ENCODE measurements at places on chromosomes 6 and 20.

DNA sequence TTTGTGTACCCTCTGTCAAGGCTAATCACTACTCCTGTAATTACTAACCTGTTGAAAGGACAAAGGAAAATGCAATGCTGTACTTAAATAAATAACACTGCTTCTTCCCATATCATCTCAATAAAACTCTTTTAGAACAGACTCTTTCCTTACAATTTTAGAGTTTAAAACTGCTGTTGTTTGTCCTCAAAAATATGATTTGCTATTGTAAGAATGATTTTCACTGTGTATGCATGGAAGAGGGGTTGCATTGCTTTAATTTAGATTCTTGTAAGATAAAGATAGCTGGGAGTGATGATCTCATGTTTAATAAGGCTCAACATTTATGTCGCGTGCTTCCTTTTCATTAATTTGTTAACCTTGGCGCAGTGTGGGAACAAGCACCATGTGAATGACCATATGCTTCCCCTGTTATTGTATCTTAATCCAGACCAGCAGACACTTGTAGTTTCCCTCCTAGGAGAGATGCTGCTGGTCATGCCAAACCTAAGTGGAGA lies 89.8 kb upstream of the ATXN1 start:
- DNase-seq, result no peak
- H3K27ac ChIP-seq, result no peak overlapping the region
- no peak overlapping the region for H3K4me3 ChIP-seq
- H3K36me3 ChIP-seq, result no peaks in the 10 kb centered on the region
- H3K4me1 ChIP-seq, result no peaks in the 10 kb centered on the region

DNA sequence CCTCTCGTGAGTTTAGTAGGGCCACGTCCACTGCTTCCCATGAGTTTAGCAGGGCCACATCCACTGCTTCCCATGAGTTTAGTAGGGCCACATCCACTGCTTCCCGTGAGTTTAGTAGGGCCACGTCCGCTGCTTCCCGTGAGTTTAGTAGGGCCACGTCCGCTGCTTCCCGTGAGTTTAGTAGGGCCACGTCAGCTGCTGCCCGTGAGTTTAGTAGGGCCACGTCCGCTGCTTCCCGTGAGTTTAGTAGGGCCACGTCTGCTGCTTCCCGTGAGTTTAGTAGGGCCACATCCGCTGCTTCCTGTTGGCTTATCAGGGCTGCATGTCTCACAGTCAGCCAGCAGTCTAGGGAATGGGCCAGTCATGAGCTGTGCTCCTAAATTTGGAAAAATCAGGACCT lies 113.7 kb upstream of the QKI start:
- no peaks in the 10 kb centered on the region for H3K27me3 ChIP-seq
- no peak overlapping the region for H3K27ac ChIP-seq

DNA sequence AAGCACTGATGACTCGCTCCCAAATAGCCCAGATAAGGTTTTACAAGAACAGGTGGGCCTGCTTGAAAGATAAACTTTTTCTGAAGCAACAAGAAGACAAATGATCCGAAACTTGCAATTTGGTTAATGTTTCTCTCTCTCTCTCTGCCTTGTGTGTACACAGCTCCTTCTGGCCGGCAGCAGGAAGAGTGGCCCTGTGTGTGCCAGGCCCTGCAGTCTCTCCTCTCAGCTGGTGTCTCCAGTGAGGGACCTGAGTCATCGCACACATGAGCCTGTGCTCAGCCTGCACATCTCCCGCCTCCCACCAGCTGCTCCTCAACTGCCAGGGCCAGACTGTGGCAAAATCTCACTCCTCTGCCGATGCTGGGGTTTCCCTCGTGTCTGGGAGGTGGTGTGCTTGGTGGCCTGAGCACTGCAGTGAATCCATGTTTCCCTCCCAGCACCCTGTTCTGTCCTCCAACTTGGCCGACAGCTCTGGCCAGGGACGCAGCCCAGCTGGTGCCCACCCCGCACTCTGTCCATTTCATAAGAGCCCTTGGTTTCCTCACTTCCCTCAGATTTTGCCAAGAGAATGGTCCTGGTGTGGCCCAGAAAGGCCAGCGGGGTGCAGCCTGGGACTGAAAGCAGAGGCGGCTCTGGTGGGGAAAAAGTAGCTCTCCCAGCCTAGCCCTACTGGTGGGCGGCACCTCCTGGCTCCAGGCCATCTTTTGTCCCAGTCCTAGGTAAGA lies 49.4 kb downstream of the ERMARD start:
- no peak overlapping the region for H3K4me3 ChIP-seq
- peaks cover 20% of the 10 kb centered on the region for H3K4me1 ChIP-seq
- no peak overlapping the region for H3K27ac ChIP-seq
- no peaks in the 10 kb centered on the region for H3K36me3 ChIP-seq
- no peaks in the 10 kb centered on the region for H3K27me3 ChIP-seq
- peak; percentile 70 for DNase-seq

DNA sequence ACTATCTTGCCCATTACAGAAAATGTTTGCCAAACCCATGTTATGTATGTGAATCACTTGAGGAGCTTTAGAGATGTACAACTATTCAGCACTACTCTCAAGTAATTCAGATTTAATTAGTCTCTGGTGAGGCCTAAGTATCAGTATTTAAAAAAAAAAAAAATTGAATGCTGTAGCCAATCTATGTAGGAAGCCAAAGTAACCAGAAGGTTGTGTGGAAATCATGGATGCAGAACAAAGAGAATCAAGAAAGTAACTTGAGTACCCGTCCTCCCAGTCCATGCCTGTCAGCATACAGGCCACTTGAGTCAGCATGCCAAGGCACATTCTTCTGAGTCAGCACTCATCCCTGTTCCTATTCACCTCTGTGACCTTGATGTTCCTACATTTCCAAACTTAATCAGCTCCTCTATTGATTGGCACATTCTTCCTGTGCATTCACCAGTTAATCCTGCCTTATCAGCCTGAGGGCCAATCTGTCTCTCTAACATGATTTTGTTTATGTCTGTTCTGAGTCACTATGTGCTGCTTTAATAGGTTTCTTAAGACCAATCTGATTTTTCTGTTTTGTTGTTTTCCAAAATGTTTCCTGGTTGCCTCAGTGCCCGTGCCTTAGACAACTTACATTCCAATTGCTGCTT lies 165.6 kb downstream of the KCNQ5 start:
- no peaks in the 10 kb centered on the region for H3K4me1 ChIP-seq
- H3K4me3 ChIP-seq, result no peak overlapping the region
- no peaks in the 10 kb centered on the region for H3K27me3 ChIP-seq
- no peak for DNase-seq
- H3K36me3 ChIP-seq, result no peaks in the 10 kb centered on the region

GRCh38 chr6:109872968-109873545 lies 105.1 kb upstream of the GPR6 start:
- no peaks in the 10 kb centered on the region for H3K27me3 ChIP-seq
- DNase-seq, result no peak
- no peaks in the 10 kb centered on the region for H3K36me3 ChIP-seq
- no peak overlapping the region for H3K4me3 ChIP-seq

DNA sequence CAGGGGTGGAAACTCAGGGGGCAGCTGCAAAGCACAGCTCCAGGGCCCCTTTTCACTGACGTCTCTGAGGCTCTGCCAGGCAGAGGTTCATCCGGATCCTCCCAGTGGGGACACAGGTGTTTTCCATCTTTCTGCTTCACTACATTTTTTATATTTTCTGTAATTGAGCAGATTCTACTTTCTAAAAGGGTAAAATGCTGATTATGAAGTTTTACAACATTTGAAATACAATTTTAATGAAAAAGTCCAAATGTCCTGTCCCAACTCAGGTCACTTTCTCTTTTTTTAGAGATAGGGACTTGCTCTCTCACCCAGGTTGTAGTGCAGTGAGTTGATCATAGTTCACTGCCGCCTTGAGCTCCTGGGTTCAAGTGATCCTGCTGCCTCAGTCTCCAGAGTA lies 41.9 kb downstream of the HLA-A start:
- no peak for DNase-seq
- H3K36me3 ChIP-seq, result no peaks in the 10 kb centered on the region
- no peak overlapping the region for H3K27ac ChIP-seq
- no peaks in the 10 kb centered on the region for H3K27me3 ChIP-seq
- H3K4me3 ChIP-seq, result no peak overlapping the region
- no peaks in the 10 kb centered on the region for H3K4me1 ChIP-seq

DNA sequence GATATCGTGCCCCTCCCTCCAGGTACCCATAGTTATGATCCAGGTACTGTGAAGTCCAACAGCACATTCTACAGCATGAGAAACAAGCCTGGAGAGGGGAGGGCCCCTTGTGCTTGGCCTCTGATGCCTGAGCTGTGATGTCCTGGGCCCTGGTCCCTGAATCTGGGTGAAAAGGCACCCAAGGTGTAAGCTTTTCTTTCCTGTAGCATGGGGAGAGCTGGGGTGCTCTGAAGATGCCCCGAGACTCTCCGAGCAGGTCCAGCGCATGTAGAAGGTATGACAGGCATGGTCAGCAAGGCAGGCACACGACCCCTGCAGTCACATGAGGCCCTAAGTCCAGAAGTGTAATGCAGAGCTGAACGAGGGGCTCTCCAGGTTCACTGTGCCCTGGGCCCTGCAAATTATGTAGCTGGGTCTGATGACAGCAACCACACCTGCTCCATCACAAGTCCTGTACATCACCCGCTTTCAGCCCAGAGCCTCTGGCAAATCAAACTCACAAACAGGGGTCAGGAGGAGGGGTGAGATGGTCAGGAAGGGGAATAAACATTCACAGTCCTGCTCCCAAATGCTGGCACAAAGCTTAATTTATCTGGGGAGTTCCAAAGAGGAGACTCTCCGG lies 1.8 kb upstream of the CTSZ start:
- DNase-seq, result no peak
- H3K4me1 ChIP-seq, result peaks cover 14% of the 10 kb centered on the region
- H3K27ac ChIP-seq, result no peak overlapping the region
- H3K36me3 ChIP-seq, result no peaks in the 10 kb centered on the region

GRCh38 chr6:137787016-137787415 lies 80.0 kb upstream of the TNFAIP3 start:
- DNase-seq, result no peak
- no peak overlapping the region for H3K4me3 ChIP-seq
- no peak overlapping the region for H3K27ac ChIP-seq
- peaks cover 5% of the 10 kb centered on the region for H3K4me1 ChIP-seq
- H3K27me3 ChIP-seq, result no peaks in the 10 kb centered on the region
- H3K36me3 ChIP-seq, result no peaks in the 10 kb centered on the region

DNA sequence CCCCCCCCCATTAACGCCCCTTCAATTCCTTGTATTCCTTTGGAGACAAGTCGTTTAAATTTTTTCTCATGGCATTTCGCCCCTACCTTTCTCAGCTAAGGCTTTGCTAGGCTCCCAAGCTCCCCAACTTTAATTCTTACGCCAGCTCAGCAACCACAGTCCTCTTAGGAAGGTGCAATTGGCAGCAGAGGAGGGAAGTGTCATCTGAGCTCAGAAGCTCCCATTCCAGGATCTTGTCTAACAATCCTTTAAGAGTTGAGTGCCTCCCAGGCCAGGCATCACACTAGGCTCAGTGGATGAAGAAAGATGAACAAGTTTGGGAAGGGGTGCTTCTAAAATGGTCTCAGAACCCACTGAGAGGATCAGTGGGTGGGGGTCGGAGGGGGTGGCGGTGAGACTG lies 131.2 kb upstream of the AKAP12 start:
- no peaks in the 10 kb centered on the region for H3K27me3 ChIP-seq
- H3K27ac ChIP-seq, result no peak overlapping the region
- no peaks in the 10 kb centered on the region for H3K4me1 ChIP-seq
- DNase-seq, result no peak
- H3K4me3 ChIP-seq, result no peak overlapping the region
- H3K36me3 ChIP-seq, result no peaks in the 10 kb centered on the region
